CD4-positive, alpha-beta T cell treated with Interleukin-4 for 1 hour (primary cell): ENCODE measurements at places on chromosomes 11 and 22.
A peak's percentile ranks its signal among the peaks of the same experiment; 100 is the strongest.

GRCh38 chr22:40030758-40031095, 36.0 kb downstream of the FAM83F start:
- no peak for DNase-seq

GRCh38 chr11:36142439-36142838, 146.8 kb downstream of the COMMD9 start:
- no peak for DNase-seq

- DNase-seq: no peak
Measured at GRCh38 chr11:109424901-109425300, 2.9 kb downstream of the C11orf87 start.

- DNase-seq: no peak
Measured at GRCh38 chr11:2248762-2249161, 21.6 kb downstream of the ASCL2 start.

DNA sequence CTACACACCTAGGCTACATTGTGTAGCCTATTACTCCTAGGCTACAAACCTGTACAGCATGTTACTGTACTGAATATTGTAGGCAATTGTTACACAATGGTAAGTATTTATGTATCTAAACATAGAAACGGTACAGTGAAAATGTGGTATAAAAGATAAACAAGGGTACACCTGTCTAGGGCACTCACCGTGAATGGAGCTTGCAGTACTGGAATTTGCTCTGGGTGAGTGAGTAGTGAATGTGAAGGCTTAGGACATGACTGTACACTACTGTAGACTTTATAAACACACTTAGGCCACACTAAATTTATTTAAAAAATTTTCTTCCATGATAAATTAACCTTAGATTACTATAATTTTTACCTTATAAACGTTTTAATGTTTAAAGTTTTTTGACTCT, 171.7 kb upstream of the NCAM1 start:
- DNase-seq: no peak

GRCh38 chr11:707817-708420, 1.9 kb downstream of the EPS8L2 start:
- DNase-seq: no peak

GRCh38 chr11:108592591-108593213, 866 bp downstream of the EXPH5 start:
- DNase-seq: peak; percentile 19

- DNase-seq: peak; percentile 15
Measured at GRCh38 chr11:64395545-64396078, 36.6 kb downstream of the RPS6KA4 start.

DNA sequence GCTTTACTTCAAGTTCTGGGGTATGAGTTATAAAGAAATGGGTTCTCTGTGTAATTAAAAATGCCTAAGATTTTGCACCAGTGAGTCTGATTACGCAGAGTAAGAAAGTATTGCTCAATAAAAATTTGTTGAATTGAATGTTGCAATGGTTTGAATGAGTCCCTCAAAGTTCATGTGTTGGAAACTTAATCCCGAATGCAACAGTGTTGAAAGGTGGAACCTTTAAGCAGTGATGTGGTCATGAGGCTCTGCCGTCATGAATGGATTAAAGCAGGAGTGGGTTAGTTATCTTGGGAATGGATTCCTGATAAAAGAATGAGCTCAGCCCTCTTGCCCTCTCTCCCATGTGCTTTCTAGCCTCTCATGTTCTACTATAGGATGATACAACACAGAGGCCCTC, 52.6 kb upstream of the SESN3 start:
- DNase-seq: no peak

GRCh38 chr11:9951807-9952206, 287.9 kb downstream of the SWAP70 start:
- DNase-seq: no peak

DNA sequence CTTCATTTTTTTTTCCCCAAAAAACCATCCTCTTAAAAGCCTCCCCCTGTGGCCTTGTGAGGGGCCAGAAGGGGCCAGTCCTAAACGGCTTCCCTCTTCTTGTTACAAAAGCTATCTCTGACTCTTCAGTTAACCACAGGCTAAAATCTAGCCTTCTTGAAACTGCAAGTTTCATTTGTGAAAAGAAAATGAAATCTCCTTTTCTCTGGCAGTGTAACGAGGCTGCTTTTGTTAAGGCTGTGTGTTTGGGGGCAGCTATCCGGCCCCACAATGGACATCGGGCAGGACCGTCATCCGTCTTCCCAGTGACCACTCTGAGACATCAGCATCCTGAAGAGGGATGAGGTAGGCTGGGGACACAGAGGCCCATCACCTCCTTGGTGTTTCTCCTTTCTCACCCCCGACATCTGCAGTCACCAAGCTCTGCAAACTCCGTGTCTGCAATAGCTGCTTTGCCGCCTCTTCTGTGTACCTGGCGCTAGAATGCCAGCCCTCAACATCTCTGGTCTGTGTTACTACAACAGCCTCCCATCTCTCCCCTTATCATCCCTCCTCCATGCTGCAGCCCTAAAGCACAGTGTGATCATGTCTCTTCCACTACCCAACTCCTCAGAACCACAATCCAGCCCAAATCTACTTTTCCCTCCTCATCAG, 94.0 kb downstream of the RCN1 start:
- no peak for DNase-seq

GRCh38 chr11:71433648-71434450, 14.3 kb downstream of the DHCR7 start:
- DNase-seq: no peak

DNA sequence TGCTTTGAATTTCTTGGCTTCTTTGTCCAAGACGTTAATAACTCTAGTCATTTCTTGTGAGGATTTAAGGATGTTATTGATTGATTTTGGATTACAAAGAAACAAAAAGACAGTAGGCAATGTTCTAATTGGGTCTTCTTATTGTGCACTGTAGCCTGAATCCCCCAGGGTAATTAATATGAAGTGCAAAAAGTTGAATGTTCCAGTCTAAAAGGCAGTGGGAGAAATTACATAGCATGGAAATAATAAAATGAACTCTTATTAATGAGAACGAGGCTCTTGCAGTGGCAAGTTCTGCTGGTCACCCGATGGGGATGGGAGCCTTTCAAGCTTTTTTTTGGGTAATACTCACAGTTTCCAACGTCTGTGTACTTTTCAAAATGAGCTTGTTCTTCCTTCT, 45.6 kb downstream of the UBASH3B start:
- no peak for DNase-seq

- DNase-seq: no peak
Measured at GRCh38 chr22:23223569-23224317, 43.4 kb downstream of the BCR start.

DNA sequence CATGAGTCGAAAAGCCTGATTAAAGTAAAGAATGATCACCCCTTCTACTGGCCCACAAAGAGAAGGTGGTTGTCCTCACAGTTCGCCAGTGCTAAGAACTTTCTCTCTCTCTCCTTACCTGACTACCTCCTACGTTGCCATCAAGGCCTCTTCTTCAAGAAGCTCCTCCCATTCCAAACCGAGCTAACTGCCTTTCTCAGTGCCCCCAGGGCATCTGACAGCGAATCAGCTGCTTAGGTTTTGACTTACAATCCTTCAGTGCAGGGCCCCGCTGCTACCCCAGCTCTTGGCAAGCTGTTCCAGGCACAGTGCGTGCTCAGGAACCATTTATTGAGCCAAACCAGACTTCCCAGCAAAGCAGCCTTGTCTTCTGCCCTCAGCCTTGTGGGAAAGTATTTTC, 5.8 kb downstream of the VSTM5 start:
- DNase-seq: no peak

- DNase-seq: no peak
Measured at GRCh38 chr11:126701520-126701897, 299.1 kb downstream of the KIRREL3 start.

- DNase-seq: no peak
Measured at GRCh38 chr11:132576706-132577105, 955.6 kb downstream of the OPCML start.

GRCh38 chr11:95257456-95257971, 26.5 kb upstream of the SESN3 start:
- DNase-seq: no peak

GRCh38 chr11:92225568-92226330, 1.1 kb downstream of the FAT3 start:
- DNase-seq: no peak
